ENCODE measurements at places on chromosomes 2 and 18.

GRCh38 chr18:44245019-44245418 is 435.7 kb upstream of the SETBP1 start:
- DNase-seq: peak; percentile 59

- DNase-seq: no peak
Observed at GRCh38 chr2:180130403-180130802, 123.3 kb upstream of the CWC22 start.

GRCh38 chr2:182404092-182404491 is 22.7 kb downstream of the PDE1A start:
- DNase-seq: no peak

DNA sequence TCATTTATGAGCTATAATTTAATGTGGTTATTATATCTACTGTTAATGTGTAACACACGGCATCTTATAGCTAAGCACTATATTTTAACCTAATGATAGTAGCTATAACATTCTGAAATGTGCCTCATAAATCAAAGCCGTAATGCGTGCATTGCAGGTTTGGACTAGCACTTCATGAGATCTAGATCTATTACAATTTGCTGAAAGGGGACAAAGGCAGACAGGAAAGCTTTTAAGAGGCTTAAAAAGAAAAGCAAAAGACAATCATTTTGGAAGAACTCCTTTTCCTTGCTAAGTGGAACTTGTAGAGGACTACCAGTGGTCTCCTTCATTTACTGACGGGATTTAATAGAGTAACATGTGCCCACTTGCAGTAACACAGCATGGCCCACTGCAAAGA is 213.1 kb downstream of the NBAS start:
- DNase-seq: no peak

GRCh38 chr2:61537950-61538199 is 281 bp downstream of the XPO1 start:
- no peak for DNase-seq

Data from fibroblast of gingiva (primary cell).